COR-L47 (cell line): ENCODE measurements at places on chromosomes 6 and 20.

DNA sequence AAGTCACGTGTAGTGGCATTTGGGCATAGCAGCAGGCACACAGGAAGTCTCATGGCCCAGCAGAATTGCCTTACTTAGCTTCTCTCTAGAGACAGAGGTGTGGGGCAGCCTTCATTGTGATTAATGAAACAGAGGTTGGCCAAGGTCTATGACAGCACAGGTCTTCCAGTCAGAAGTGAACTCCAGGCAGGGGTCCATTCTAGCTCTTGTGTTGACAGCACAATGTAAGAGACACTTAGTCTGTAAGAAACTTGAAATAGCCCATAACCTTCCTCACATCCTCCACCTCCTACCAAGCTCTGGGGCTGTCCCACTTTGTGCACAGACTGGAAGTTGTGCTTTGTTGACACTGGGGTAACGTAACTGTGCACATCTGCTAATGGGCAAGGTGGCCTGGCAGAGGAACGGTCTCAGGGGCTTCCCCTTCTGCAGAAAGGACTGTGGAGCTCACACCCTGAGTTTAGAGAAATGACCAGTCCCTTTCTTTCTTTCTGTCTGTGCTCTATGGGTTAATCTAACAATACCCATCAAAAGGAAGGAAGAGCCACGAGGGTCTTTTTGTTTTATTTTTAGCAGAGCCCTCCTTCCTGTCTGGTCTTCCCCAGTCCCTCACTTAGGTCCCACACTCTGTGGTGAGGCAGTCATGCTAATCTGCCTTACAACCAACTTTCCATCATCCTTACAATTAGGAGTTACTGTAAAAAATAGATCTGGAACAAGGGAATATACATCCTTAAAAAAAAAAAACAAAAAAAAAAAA lies 35.6 kb upstream of the TAGAP start:
- no peak for DNase-seq

DNA sequence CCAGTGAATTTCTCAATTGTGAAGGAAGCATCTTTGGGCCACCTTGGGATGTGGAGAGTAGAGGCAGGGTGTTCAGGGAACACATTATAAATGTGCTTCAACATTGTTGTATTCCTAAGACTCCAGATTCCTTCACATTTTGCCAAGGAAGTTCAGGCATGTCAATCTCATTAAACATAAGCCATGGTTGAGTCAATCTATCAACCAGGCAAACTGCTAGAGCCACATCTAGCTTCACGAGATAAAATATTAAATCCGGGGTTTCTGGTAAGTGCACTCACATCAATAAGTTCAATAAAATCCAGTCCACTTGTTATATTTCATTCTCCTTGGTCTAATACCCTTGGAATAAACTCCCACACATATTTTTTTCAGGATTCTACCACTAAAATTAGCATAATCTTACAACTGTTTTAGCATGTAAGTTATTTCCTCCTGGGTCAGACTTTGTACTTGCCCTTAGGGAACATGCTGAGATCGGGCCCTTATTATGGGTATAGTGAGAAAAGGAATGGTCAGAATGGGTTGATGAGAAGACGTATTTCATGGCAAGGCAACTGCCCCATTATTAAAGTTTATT lies 93.6 kb downstream of the ADTRP start:
- no peak for DNase-seq

GRCh38 chr6:103000688-103001087 lies 1607.2 kb downstream of the GRIK2 start:
- DNase-seq, result no peak

- no peak for DNase-seq
Measured at GRCh38 chr20:39916236-39916765, 772.7 kb downstream of the MAFB start.

DNA sequence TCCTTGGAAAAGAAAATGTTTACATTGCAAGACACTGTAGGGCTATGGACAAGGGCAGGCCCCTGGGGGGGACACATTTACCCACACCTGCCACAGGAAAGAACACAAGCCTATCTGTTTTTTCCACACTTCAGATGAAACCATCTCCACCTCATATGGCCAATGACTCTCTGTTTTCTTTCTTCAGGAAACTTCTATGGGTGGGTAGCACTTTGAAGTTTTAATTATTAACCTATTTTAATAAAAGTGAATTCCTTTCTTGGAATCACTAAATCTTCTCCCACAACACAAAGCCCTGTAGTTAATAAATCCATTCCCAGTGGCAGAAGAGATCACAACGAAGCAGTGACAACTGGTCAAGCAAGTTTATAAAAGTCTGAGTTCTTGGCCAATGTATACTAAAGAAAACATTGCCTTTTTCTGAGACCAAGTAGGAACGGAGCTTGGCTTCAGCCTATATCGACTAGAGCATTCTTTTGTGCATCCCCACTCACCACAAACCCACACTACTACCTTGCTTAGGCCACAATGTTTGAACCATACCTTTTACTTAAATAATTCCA lies 125.1 kb upstream of the CARMIL1 start:
- DNase-seq, result no peak

DNA sequence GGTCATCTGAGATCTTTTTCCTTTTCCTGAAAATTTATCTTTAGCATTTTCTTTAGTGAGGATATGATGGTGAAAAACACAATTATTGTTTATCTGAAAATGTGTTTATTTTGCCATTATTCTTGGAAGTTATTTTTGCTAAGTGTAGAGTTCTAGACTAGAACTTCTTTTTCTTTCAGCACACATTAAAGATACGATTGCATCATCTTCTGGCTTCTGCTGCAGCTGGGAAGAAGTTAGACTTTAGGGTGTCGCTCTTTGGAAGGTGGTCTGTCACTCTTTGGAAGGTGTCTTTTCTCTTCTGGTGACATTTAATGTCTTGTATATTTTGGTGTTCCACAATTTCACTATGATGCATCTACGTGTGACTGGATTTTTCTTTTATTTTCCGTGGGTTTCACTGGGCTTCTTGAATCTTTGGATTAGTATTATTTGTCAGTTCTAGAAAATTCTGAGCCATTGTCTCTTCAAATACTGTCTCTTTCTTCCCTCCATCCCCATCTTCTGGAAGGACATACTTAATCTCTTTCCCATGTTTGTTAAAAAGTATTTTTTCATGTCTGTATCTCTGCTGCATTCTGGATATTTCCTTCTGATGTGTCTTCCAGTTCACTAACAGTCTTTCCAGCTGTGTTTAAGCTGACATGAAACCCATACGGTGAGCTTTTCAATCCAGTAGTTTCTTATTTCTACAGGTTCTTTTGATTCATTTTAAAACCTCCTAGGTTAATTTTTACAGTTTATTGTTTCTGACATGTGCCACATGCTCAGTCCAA lies 81.0 kb downstream of the AGPAT4 start:
- DNase-seq, result no peak

GRCh38 chr20:22946596-22946995 lies 88.5 kb upstream of the SSTR4 start:
- DNase-seq, result no peak

DNA sequence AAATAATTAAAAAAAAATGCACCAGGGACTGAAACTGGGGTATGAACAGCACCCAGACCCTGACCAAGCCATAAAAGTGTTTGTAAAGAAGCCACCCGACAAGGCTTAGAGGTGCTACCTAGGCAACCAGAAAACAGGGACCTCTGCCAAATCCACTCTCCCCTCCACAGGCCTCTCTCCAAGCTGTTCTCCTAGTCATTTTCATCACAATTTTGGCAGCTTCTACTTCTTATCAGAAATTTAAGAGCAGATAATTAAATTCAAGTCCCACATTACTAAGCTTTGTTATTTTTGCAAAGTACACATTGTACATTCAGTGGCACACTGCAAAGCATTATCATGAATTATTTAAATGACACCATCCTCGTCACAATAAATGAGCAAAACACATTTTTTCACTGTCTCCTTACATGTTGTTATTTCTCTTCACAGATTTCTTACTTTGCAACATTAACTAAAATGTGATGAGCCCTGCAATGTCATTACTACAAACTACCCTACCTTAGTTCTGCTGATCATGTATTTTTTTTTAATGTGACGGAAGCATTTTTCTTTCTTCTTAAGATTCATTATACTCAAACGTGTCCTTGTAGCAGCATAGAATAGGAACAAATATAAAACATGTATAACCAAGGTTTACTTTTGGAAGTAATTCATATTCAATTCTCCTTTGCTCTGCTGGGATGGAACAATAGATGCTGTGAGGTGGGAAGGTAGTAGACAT lies 38.1 kb downstream of the ECT2L start:
- DNase-seq, result peak; percentile 68

GRCh38 chr6:30759575-30760239 lies 15.4 kb upstream of the IER3 start:
- no peak for DNase-seq

DNA sequence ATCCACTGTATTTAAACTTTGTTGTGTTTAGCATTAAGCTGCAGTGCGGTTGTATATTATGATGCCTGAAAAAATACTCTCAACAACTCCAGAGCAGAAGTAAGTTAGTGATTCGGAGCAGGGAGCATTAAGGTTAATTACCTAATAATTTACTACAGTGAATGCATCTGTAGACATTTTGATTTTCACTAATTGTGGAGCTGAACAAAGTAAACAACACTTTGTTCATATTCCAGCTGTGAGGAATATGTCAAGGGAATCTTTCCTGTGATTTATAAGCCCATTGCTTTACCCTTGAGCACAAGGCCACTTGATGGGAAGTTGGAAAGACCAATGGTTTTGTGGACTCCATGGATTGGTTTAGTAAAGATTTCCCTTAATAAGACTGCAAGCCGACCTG lies 77.1 kb downstream of the CBLN4 start:
- no peak for DNase-seq

DNA sequence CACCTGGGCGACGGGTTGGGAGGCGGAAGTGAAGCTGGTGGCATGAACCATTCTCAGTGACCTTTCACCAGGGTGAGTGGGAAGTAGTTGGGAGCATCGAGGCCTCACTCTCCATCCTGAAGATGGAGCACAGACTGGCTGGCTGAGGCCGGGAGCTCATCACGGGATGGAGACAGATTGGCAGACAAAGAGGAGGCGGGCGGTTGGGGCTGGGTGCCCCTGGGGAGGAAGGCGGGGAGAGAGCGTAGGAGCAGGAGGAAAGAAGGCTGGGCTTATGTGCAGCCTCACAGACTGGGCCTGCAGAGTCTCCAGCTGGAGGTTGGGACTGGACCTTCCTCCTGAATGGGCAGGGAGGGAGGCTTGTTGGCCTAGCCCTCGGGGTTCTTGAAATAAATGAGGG lies 44.2 kb upstream of the SCRT2 start:
- no peak for DNase-seq

GRCh38 chr20:40893610-40894236 lies 134.9 kb upstream of the TOP1 start:
- DNase-seq, result no peak

DNA sequence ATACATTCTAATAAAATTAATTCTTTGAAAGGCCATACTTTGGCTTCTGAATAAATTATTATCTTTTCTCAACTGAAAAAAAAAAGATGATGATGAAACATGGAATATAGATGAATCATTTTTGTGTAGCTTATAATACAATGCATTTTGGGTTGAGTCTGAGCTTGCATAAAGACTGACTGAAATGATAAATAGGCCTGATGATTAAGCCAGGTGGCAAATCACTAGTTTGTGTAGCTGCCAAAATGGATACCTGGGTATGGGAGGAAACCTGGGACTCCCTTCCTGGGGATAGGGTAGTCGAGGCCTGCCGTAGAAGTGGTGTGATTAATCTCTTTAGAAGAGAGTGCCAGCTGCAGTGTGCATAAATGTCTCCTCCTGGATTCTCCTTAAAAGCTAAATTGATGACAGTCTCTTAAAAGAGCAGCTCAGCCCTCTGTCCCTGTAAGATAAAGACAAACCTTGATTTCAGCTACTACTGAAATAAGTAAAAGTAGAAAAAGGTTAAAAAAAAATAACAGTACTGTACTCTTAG lies 275.1 kb downstream of the GRIK2 start:
- DNase-seq, result no peak

GRCh38 chr6:49607391-49607982 lies 29.2 kb downstream of the RHAG start:
- DNase-seq, result no peak

DNA sequence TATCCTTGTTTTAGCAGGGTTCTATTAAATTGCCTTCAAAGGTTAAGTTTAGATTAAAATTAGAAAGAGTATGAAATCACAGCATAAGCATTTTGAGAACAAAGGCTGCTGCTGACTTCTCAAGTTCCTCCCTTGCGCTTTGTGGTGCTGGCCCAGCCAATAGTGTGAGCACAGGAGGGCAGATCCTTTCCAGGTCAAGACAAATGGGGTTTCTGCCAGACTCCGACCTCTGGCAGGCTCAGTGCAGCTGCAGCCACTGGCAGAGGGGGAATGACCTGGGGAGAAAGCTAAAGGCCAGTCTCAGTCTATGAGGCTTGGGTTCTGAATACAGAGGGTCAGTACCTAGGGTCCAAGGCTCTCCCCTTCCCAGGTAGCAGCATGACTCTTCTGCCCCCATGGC lies 27.0 kb downstream of the CLIC5 start:
- DNase-seq, result no peak

DNA sequence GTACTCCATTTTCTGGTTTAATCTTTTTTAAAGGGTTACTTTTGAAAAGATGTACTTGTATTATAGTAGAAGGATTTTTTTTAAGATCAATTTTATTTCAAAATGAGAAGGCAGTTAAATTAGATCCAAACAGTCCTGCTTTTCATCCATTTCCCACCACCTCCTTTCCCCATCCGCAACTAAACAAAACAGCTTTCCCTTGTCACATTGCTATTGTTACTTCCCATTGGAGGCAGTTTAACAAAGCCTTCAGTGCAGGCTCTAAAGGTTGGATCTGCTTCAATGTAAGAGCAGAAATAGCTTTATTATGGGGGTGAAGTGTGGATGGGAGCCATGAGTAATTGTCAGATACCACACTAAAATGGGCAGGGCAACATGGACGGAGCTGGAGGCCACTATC lies 65.7 kb downstream of the LRRC1 start:
- no peak for DNase-seq

- no peak for DNase-seq
Measured at GRCh38 chr6:41599852-41600445, 38.3 kb upstream of the MDFI start.

- DNase-seq, result no peak
Measured at GRCh38 chr20:46179862-46180261, 61.7 kb downstream of the CD40 start.

DNA sequence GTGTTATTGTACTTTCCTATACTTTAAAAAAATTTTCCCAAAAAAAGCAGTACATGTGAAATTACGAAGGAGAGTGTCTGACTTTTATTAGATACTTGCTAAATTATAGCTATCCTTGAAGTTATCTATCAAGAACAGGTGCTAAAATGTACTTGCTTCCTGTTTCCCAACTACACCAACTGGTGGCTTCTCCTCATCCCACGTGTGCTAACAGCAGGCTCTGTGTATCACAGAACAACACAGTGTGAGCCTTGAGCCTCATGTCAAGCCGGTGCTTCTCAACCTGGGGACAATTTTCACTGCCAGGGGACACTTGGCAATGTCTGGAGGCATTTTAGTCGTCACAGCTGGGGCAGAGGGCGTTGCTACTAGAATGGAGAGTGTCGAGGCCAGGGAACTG lies 36.2 kb upstream of the CDYL start:
- DNase-seq, result no peak

DNA sequence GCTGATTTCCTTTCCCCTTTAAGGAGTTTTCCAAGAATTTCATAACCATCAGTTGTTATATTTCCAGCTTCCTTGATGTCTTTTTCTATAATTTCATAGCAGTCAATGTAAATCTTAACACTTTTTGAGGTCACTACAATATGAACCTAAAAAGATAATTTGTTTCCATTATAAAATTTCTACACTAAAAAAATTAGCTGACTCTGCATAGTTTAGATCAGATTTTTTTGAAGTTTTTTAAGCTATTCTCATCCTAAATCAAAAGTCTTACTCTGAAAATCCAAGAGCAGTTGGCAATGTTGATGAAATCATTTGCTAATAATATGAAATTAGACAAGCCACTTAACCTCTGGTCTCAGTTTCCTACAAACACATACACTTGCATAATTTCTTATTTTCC lies 96.8 kb downstream of the COL12A1 start:
- no peak for DNase-seq
